Fibroblast of the aortic adventitia (primary cell): ENCODE measurements at places on chromosomes 3 and 15.
A peak's percentile ranks its signal among the peaks of the same experiment; 100 is the strongest.

GRCh38 chr15:41904541-41905005, 10.7 kb upstream of the SPTBN5 start:
- peak; percentile 66 for DNase-seq

GRCh38 chr3:179247289-179248015, 3.5 kb downstream of the KCNMB3 start:
- DNase-seq = no peak

- no peak for DNase-seq
These were observed 479.8 kb downstream of the SHQ1 start for GRCh38 chr3:72368331-72368975.

GRCh38 chr3:123421353-123422174, 27.3 kb downstream of the ADCY5 start:
- DNase-seq = no peak

GRCh38 chr15:25764980-25765735, 98.0 kb downstream of the ATP10A start:
- DNase-seq = no peak

- peak; percentile 64 for DNase-seq
These were observed 64.7 kb downstream of the BFSP2 start for GRCh38 chr3:133464573-133464972.

GRCh38 chr3:183254487-183255347, 1.7 kb downstream of the B3GNT5 start:
- no peak for DNase-seq

- no peak for DNase-seq
These were observed 291.0 kb downstream of the CLSTN2 start for GRCh38 chr3:140225996-140226395.

GRCh38 chr3:47527952-47528725, 14.6 kb upstream of the ELP6 start:
- no peak for DNase-seq

- no peak for DNase-seq
These were observed 46.0 kb downstream of the TEX9 start for GRCh38 chr15:56411122-56411749.

DNA sequence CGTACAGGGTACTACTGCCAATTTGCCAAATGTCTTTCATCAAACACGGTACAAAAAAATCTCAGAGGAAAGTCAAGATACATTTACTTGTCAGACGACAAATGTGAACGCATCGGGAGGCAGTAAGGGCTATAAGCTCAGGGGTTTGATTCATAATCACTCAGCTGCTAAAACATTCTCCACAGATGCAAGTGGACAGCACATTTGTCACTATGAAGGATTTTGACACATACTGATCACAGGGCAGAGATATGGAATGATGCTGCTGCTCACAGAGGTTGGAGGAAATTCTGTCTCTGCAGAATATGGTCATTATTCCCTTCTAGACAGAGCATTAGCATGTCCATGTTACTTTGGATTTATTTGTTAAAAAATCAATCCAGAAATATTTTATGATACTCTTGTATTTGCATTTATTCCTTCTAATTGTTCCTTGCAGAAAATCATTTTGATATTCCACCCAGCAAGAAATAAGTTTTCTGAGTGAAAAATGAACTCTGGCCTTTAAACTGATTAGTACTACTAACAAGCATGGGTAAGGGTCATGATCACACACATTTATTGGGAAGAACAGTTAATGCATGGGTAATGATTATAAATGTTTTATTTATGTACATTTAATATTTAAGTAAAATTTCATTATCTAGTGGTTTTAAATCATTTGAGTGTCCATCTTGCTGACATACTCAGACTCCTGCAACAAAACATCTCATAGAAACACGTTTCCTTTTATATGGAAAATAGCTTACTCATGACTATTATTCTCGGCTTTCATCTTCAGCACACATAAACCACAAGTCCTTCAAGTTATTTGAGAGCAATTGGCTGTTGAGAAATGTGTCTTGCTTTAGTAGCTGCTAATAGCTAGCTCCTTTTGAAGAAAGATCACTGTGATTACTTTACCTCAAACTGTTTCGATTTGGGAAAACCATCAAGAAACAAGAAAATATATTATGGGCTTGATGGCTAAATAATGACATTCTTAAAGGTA, 559.3 kb downstream of the MECOM start:
- DNase-seq = peak; percentile 56

DNA sequence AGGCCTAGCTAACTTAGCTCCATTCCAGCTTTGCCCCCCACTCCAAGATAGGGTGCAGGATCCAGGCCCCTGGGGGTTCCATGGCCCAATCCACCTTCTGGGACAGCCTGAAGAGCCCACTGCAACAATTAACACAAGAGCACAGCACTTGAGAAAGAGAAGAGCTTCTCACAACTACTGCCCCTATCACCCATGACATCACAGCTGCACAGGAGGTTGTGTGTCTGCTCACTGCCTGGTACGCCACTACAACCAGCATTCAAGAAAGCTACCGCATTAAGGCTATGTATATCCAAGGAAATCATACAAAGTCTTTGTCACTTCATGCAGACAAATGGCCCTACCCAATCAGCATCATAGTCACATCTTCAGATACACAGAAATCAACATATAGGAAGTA, 62.0 kb downstream of the MYO5A start:
- DNase-seq = no peak
